ENCODE measurements at places on chromosomes 7 and 10. TPM values are rescaled to one million over a fixed set of nuclear protein-coding genes. Genes with fewer than 3 reads are reported as not detected.

DNA sequence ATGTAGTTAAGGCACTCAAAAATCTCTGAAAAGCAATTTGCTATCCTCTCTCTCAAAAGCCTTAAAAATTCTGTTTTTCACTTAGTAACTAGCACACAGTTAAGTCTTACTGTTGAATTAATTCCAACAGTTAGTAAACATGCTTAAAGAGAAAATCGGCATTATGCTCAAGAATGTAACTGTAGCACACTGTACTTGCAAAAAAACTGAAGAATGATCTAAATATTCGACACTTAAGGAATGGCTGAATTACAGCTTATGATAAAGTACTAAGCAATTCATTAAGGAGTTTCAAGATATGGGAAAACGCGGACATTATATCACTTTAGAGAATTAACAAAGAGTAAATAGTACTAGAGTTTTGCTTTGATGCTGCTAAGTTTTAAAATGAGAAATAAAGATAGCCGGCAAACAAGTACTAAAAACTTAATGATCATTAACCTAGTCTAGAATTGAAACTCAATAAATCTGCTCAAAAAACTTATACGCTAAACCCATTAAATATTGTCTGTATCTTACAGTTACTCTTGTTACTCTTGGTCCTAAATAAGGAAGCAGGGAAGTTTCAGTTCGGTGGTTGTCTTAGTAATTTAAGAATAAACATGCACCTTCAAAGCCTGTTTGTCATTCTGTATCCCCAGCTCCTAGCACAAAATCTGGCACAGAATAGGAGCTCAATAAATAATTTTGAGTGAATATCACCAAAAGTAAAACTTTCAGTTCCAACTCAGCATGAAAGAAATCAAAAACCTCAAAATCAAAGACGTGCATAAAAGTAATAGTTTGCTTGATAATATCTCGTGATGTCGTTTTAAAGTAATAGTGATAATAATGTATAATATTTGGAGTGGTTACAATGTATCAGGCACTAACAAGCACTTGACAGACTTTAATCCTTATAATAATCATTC, 1.2 kb downstream of the TRDMT1 start:
- DNase-seq, result no peak

DNA sequence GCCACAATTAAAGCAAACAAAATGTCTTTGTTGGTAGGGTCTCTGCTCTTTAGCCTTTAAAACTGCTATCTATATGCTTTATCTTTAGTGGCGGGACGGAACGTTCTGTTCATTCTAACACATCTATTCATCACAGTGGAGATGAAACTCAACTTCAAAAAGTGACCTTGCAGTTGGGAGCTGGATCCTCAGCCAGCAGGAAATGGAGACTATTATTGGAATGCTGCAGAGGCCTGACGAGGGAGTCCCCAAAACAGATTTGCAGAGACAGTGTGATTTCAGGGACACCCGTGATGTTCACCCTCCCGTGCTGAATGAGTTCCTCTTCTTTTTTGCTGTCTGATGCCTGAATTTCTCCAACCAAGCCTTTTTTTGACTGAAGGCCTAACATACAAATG, 306.0 kb upstream of the SHH start:
- DNase-seq, result no peak

GRCh38 chr10:62554632-62555199, 180.5 kb downstream of the ZNF365 start:
- no peak for DNase-seq

GRCh38 chr7:55140221-55140940, 121.6 kb downstream of the EGFR start:
- no peak for DNase-seq

DNA sequence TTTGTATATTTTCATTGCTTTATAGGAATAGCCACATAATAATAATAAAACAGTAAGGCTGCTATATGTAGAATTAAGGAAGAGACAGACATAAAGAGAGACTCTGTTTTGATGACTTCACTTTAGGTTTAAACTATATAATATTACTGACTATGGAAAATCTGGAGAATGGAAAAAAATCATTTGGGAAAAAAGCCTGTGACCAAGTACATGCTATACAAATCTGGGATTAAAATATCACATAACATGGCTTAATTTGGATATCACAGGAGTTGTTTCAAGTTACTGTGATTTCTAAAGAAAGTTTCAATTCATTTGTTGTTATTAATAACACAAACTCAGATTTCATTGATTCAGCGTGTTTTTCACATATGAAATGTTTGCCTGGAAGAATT, 7.7 kb downstream of the PLCE1 start:
- no peak for DNase-seq

- DNase-seq, result no peak
These were observed 149.5 kb upstream of the LRGUK start for GRCh38 chr7:133977409-133978274.

GRCh38 chr7:22723637-22724036, 3.4 kb upstream of the IL6 start:
- DNase-seq, result no peak

DNA sequence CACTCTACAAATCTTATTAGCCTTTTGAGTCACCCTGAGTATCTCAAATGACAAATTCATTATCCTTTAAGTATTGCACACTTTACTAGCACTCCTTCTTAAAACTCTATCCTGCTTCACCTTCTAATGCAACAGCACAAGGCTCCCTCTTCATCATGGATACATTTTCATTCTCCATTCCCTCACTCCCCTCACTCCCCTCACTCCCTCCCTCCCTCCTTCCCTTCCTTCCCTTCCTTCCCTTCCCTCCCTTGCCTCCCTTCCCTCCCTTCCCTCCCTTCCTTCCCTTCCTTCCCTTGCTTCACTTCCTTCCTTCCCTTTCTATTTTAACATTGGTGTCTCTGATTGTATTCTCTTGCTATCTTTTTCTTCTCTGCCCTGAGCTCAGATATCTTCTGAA, 130.5 kb downstream of the PCLO start:
- DNase-seq, result no peak

DNA sequence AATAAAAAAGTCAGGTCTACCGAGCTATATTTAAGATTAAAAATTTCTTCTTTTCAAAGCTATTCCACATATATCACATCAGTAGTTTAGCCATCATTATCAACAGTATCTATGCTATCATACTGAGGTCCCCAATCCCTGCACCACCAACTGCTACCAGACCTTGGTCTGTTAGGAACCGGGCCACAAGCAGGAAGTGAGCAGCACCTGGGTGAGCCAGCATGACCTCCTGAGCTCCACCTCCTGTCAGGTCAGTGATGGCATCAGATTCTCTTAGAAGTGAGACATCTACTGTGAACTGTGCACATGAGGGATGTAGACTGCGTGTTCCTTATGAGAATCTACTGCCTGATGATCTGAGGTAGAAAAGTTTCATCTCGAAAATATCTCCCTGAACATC, 632.1 kb upstream of the KCND2 start:
- DNase-seq, result no peak

DNA sequence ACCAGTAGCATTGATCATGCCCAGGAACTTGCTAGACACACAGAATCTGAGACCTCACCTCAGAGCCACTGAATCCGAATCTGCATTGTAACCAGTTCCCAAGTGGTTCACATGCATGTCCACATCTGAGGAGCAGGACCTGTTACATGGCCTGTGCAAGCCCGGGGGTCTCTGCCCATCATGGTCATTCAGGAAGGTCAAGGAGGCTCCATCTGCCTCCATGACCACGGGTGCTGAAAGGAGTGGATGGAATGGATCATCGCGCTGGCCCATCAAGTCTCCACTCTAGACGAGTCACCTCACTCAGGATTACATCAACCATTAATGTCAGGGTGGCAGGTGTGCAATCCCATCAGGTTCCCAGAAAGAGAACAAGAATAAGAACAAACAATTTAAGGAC, 85.8 kb upstream of the ADAM12 start:
- no peak for DNase-seq

DNA sequence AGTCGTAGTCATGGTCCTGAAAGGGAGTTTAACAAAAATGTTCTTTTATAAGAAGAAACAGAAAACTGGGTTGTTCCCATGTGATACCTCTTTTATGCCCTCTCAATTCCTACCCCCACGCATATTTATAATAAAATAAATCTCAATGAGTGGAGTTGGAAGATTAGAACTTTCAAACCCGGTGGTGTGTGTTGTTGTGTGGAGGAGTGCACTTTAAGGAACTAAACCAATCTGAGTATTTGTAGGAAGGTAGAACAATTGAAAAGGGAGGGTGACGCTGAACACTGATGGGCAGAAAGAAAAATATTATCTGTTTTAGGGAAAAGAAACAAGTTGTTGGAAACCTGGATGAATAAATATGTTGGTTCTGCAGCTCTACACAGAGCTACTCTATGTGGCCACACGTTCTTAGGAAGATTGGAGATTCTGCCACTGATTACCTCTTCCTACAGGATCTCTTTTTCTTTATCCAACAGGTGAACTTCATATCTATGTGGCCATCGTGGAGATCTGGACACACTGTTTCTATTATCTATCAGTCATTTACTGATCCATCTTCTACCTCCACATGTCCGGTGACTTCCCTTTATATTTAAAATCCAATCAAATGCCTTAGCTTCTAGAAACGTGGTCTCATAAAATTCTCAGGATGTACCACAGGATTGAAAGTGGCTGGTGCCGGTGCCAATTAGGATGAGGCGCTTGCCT, 13.1 kb upstream of the GATA3 start:
- DNase-seq, result no peak

DNA sequence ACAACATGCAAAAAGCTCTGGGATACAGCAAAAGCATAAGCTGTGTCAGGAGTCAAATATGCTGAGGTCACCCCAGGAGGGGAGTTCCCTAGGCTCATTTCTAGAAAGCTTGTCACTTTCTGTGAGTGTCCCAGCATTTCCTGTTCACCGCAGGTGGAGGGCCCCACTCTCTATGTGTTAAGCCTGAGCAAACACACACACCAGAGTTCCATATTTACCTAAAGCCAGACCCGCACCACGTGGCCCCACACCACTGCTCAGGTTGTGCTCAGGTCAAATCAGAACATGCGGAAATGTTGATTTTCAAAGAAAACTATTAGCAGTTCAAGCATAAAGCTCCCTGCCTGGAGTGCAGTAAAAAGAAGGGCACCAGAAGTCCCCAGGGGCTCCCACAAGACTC, 259.6 kb upstream of the PPP2R2D start:
- DNase-seq, result peak; percentile 3

- DNase-seq, result no peak
These were observed 212.3 kb downstream of the MTERF1 start for GRCh38 chr7:91668217-91668616.

GRCh38 chr7:99072126-99072525, 71.8 kb downstream of the SMURF1 start:
- no peak for DNase-seq

DNA sequence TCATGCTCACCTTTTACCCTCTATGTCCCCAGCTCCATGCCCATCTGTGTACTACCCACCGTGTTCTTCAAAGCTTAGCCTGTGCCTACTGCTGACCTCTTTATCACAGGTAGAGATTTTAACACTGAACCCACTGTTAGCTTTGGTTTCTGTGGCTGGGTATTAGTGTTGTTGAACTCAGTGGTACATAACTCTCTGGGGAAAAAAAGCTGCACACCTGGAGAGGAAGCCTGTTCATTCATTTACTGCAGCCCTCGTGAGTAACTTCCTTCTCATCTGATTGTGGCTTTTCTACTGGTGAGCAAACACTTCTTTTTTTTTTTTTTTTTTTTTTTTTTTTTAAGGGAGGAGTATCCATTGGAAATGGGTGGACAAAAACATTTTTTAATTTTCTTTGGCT, 326.3 kb downstream of the CCSER2 start:
- no peak for DNase-seq

GRCh38 chr10:69730251-69731156, 71.2 kb upstream of the COL13A1 start:
- no peak for DNase-seq

- no peak for DNase-seq
These were observed 231.8 kb downstream of the WDR37 start for GRCh38 chr10:1287971-1288401.

DNA sequence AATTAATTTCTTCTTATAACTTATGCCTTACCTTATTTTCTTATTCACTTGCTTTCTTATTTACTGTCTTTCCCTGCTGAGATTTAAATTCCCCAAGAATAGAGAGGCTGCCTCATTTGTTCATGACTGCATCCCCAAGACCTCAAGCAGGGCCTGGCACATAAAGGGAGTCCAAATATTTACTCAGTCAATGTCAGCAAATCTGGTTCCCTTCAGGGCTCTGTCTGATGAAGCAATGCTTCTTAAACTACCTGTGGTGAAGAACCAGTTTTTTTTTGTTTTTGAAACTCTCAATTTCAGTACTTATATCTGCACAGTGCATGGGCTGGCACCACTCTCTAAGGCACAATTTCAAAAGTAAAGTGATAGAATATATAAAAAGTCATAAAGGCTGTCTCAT, 4.7 kb downstream of the ZNF239 start:
- no peak for DNase-seq

GRCh38 chr7:40843338-40843985, 708.7 kb downstream of the SUGCT start:
- no peak for DNase-seq

GRCh38 chr7:100384628-100385294, 11.5 kb downstream of the PILRA start:
- DNase-seq, result no peak

- no peak for DNase-seq
These were observed 49.3 kb upstream of the NCAPG2 start for GRCh38 chr7:158753900-158754299.

The GPR37 gene
- not detected for total RNA-seq

The HK1 gene
- total RNA-seq, result 155 TPM

The PROSER2 gene
- total RNA-seq, result 0.39 TPM

The OR2A1 gene
- total RNA-seq, result not detected

The RASA4 gene
- 50.4 TPM for total RNA-seq

The MAP3K8 gene
- 34.7 TPM for total RNA-seq

The ABCB4 gene
- not detected for total RNA-seq

Measured in activated T-helper 1 cell treated with anti-CD3 and anti-CD28 coated beads, Interleukin-12 subunit alpha, Interleukin-12 subunit beta, Interleukin-2, Interleukin-4 antibody, amounts not matched to agents 30 ng/mL and 10 ng/mL and 1 ng/mL, durations not matched to agents 14 hours and 24 hours and 36 hours (primary cell).